ENCODE measurements at places on chromosomes 5 and 9. TPM values are rescaled to one million over a fixed set of nuclear protein-coding genes. Genes with fewer than 3 reads are reported as not detected.

GRCh38 chr5:91225848-91226686 lies 157.1 kb downstream of the ARRDC3 start:
- DNase-seq = no peak

DNA sequence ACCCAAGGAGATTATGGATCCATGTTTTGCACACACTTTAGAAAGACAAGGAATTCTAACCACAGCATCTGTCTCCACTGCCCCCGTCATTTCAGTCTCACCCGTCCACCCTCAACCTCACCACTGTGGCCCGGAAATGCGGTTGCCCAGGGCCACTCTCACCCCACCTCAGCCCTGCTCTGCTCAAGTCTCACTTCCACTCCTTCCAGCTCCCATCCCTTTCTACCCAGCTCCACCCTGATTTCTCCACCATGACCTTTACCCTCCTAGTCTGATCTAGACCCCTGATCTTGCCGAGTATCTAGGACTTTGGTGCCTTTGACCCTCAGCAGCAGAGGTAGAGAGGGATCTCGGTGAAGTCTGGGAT lies 7.2 kb upstream of the KCNIP1 start:
- DNase-seq = no peak

GRCh38 chr5:143138839-143139238 lies 264.6 kb downstream of the NR3C1 start:
- DNase-seq = no peak

GABRA6 gene
- total RNA-seq = not detected

GRCh38 chr5:73387601-73388305 lies 60.8 kb downstream of the FOXD1 start:
- DNase-seq = no peak

DNA sequence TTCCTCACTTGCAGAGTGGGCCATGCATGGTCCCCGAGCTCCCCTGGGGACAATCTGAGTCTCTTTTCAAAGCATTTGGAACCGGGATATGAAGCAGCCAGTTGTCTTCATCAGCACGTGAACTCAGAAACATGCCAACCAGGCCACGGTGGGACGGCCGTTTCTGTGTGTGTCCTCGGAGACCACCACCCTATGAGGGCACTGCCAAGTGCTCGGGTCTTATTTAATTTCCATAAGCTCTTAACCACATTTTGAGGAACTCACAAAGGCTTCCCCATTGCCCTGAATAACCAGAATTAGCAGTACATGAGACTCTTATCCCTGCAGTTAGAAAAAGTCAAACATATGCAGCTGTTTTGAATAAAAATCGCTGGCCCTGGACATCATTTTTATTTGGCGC lies 60.1 kb downstream of the OTULIN start:
- no peak for DNase-seq

CARTPT gene
- total RNA-seq = not detected
